ENCODE measurements at places on chromosomes 5 and 9. TPM values are rescaled to one million over a fixed set of nuclear protein-coding genes. Genes with fewer than 3 reads are reported as not detected.

The FAM81B gene
- not detected for polyA plus RNA-seq

The MEIKIN gene
- not detected for polyA plus RNA-seq

The SLC6A7 gene
- not detected for polyA plus RNA-seq

The EQTN gene
- 0.35 TPM for polyA plus RNA-seq

The SHC3 gene
- not detected for polyA plus RNA-seq

The HK3 gene
- not detected for polyA plus RNA-seq

The ANGPTL2 gene
- 0.08 TPM for polyA plus RNA-seq

The FGF10 gene
- not detected for polyA plus RNA-seq

The FGFR4 gene
- polyA plus RNA-seq, result 0.38 TPM

The PCDHGA4 gene
- polyA plus RNA-seq, result not detected

The C7 gene
- not detected for polyA plus RNA-seq

The CAMK4 gene
- 9.7 TPM for polyA plus RNA-seq

The TMEFF1 gene
- polyA plus RNA-seq, result not detected

The GABBR2 gene
- not detected for polyA plus RNA-seq

The FABP6 gene
- not detected for polyA plus RNA-seq

The DMRTA1 gene
- not detected for polyA plus RNA-seq

The TRIP13 gene
- polyA plus RNA-seq, result 1.6 TPM

The BSPRY gene
- polyA plus RNA-seq, result 1.3 TPM

The LSM11 gene
- 0.64 TPM for polyA plus RNA-seq

The GMCL2 gene
- polyA plus RNA-seq, result not detected

The PRR7 gene
- polyA plus RNA-seq, result 23.1 TPM

The SPATA31E1 gene
- polyA plus RNA-seq, result not detected

The SPINK13 gene
- polyA plus RNA-seq, result not detected

The LECT2 gene
- not detected for polyA plus RNA-seq

The SNCAIP gene
- polyA plus RNA-seq, result not detected

The HTR4 gene
- not detected for polyA plus RNA-seq

The PNPLA7 gene
- polyA plus RNA-seq, result 2.7 TPM

The PCDHGB5 gene
- 1.9 TPM for polyA plus RNA-seq

The ASPN gene
- not detected for polyA plus RNA-seq

The SLC6A18 gene
- polyA plus RNA-seq, result not detected

The GFPT2 gene
- polyA plus RNA-seq, result 0.19 TPM

The NTNG2 gene
- 0.84 TPM for polyA plus RNA-seq

The CATSPER3 gene
- not detected for polyA plus RNA-seq

The TAF1L gene
- polyA plus RNA-seq, result not detected

The C5orf52 gene
- polyA plus RNA-seq, result not detected

The C9orf153 gene
- 0.14 TPM for polyA plus RNA-seq

The ERAP2 gene
- 87.4 TPM for polyA plus RNA-seq

The CNTNAP3B gene
- polyA plus RNA-seq, result 0.16 TPM

The FBN2 gene
- polyA plus RNA-seq, result not detected

The FST gene
- not detected for polyA plus RNA-seq

The RBM18 gene
- 19.0 TPM for polyA plus RNA-seq

The MLANA gene
- not detected for polyA plus RNA-seq

The MAT2B gene
- polyA plus RNA-seq, result 234 TPM

The NFIL3 gene
- polyA plus RNA-seq, result 3.1 TPM
